ENCODE measurements at places on chromosomes 3 and 15.

GRCh38 chr3:115699706-115700105, 76.4 kb downstream of the GAP43 start:
- no peak for DNase-seq

DNA sequence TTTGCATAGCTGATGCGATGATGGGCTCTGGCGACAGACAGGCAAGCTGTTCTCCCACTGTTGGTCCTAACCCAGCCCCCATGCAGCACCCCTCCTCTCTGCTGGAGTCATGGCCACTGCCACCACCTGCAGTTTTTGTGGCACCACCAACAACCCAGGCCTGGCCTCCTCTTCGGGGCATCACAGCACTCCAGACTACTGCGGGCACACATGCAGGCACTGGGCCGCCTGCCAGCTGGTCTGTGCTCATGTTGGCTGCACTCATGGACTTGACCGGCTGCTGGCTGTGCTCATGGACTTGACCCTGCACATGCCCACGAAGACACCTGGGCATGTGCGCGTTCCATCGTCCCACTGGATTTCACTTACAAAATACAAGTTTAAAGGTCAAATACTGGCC, 130.9 kb upstream of the TMEM108 start:
- no peak for DNase-seq

GRCh38 chr3:121750087-121750415, 510 bp upstream of the GOLGB1 start:
- DNase-seq: no peak

DNA sequence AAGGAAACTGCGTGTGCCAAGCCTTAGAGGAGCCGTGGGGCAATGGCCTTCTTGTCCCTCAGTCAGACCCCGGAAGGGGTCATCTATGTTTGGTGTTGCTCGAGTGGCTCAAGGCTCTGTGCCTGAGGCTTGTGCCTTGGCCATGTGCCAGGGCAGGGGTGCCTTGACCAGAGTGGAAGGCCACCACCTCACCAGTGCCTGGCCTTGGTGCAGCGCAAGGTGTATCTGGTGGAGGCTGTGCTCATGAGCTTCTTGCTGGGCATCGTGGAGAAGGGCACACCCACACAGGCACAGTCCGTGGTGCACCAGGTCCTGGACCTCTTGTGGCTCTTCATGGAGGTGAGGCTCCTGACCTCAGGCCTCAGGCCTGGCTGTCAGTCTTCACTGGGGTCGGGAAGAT, 10.7 kb downstream of the RNF123 start:
- DNase-seq: no peak

GRCh38 chr15:81747482-81747881, 298.3 kb downstream of the MEX3B start:
- no peak for DNase-seq

All from stimulated activated CD4-positive, alpha-beta T cell treated with anti-CD3 and anti-CD28 coated beads, TNF-alpha, amount 100 ng/mL, for 1 hour (primary cell).